ENCODE measurements at places on chromosomes 11 and 22.

DNA sequence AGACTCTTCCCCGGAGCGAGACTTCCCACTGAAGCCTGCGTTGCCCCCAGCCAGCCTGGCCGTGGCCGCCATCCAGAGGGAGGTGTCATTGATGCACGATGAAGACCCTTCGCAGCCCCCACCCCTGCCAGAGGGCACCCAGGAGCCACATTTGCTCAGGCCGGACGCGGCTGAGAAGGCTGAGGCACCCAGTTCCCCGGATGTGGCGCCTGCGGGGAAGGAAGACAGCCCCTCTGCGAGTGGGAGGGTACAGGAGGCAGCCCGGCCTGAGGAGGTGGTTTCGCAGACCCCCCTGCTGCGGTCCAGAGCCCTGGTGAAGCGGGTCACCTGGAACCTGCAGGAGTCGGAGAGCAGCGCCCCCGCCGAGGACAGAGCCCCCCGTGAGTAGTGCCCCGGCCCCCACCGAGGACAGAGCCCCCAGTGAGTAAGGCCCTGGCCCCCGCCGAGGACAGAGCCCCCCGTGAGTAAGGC is 6.4 kb downstream of the IRF7 start:
- DNase-seq = no peak

DNA sequence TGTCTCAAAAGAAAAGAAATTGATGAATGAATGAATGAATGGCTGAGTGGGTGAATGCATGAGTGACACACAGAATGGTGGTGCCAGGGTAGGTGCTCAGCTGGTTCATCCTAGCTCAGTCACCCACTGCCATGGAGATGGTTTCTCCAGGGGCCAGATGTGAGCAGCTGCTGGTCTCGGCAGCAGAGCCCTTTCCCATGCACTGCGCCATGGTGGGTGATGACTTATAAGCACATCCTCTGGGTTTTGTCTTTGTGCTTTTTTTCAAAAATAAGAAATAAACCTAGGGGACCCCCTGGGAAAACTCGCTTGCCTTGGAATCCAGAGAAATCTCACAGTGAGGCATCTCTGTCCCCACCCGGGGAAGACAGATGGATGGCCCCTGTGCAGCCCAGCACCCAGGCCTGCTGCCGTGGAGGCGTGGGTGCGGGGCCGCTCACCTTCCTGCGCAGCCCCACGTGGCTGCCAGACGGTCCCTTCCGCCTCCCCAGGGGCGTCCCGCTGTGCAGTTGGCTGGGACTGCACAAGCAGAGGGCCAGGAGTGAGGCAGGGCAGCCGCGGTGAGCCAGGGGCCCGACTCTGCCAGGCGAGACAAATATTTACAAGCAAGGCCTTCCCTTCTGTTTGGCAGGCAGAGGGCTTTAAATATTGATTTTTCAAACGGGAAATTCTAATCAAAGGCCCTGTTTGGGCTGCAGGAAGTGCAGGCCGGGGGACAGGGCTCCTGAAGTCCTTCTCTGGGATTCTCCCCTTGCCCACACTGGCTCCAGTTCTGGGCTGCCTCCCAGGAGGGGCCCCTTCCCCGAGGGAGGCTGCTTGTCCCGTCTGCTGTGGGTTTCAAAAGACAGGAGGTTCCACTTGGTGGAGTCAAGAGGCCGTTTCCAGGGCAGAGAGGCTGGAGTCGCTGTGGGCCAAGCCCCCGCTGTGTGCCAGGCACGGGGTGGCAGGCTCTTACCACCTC is 24.3 kb downstream of the MPPED1 start:
- DNase-seq = no peak

GRCh38 chr11:206526-207207 is 532 bp downstream of the BET1L start:
- peak; percentile 44 for DNase-seq

DNA sequence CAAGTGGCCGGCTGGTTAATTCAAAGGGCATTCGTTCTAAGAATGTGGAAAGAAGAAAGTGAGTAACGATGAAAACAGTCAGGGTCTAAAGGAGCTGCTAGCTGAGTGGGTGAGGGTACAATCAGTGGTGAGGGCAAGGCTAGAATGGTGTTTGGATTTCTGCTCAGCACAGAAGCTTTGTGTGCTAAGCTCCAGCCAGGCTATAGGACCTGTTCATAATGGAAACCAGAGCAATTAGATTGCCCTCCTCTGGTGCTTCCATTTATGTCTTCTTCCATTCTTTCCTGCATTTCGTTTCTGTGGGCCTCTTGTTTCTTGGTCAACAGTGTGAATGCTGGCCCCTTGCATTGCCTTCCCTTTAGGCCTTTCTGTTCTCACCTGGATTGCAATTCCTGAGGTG is 572.9 kb upstream of the CHORDC1 start:
- no peak for DNase-seq

DNA sequence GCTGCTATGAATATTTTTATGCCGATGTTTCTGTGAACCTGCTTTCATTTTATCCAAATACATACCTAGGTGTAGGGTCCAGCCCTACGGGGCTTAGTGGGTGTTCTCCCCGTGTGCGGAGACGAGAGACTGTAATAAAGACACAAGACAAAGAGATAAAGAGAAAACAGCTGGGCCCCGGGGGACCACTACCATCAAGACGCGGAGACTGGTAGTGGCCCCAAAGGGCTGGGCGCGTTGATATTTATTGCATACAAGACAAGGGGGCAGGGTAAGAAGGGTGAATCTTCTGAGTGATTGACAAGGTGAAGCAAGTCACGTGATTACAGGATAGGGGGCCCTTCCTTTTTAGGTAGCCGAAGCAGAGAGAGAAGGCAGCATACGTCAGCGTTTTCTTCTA is 920.1 kb downstream of the BRD1 start:
- no peak for DNase-seq

DNA sequence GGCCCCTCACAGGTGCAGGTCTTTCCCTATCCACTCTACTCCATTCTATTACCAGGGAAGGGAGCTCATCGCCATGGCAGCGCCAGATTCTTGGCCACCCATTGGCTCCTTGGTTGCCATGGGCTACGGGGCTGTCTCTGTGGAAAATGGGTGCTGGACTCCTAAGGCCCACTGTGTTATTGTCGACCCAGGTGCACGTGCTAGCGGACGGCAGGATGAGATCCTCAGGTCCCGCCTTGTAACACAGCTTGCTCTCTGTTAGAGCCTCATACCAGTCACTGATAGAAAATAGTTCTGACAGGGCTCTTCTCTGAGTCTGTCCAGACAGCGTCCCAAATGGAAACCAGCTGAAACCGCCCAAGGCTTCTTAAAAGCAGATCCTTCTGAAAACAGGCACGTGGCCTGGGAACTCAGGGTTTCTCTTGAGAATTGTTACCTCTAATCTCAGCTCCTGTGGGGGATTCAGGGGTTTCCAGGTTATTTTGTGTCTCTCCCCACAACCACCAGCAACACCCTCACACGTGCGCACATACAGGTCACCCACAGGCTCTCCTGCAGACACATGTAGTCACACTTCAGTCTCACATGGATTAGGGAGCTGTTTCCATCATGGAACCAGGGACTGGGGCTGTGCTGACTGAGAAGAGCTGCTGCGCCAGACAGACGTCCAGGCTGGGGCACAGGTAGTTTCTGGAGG is 1.5 kb downstream of the TUB start:
- no peak for DNase-seq

GRCh38 chr11:2686360-2687222 is 13.2 kb downstream of the KCNQ1OT1 start:
- no peak for DNase-seq

DNA sequence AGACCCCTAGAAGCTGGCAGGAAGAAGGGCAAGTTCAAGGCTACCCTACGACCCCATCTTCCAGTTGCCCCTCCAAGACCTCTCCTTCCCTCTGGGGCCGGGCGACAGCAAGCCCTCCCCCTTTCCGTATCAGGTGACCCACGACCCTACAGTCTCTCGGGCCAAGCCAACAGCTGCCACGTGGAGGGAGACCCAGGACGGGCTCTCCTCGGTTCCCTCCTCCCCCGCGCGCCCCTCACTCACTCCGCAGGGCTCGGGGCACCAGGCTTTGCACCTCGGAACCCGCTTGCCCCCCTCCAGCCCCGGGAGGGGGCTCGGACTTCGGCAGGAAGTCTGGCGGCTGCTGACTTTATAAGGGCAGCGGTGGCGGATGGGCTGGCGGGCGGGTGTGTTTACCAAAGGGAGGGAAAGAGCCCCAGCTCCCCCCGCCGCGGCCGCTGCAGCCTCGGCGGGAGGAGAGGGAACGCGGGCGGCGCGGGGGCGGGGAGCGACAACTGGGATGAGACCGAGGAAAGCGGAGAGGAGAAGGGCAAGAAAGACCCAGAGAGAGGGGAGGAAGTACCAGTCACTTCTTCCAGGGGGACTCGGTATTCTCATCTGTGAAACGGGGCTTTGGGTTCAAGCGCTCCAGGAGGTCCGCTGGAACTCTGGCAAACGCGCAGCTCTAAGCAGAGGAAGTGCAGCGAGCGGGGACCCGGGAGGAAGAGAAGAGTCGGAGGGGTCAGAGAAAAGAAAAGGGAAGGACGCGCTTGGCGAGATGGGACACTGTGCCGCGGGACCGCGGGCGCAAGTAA is 767 bp downstream of the SLC43A1 start:
- DNase-seq = peak; percentile 76

- peak; percentile 95 for DNase-seq
Measured at GRCh38 chr22:49934891-49935557, 16.6 kb downstream of the CRELD2 start.

GRCh38 chr22:36256478-36256877 is 3.5 kb downstream of the APOL1 start:
- no peak for DNase-seq

- no peak for DNase-seq
Measured at GRCh38 chr22:19548964-19549363, 24.8 kb upstream of the CLDN5 start.

DNA sequence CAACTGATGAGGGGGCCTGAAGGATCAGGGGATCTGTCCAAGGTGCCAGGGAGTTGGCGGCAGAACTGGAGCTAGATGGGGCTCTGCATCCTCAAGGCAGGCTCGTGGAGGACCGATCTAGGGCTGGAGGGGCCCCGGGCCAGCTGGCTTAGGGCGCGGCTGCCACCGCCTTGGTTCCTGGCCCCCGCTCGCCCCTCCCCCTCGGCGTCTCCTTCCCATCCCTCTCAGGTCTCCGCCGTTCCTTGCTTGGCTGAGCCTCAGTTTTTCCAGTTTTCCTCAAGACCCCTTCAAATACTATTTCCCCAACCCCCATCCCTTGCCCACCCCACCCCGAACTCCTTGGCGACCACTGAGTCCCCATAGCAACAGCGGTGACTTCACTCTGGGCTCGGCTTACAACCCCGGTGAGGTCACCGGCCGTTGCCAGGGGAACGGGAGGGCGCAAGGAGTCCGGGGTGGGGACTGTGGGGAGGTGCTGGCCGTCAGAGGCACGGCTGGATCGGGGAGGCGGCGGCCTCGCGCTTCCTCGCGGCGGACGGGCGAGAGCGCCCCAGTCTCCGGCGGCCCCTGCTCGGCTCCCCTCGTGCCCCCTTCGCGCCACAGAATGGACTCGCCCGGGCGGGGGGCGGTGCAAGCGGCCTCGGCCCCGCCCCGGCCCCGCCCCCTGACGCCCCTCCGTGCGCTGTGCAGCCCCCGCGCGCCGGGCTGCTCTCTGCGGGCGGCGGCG is 7.5 kb downstream of the FREY1 start:
- DNase-seq = peak; percentile 81

GRCh38 chr11:45860764-45861510 is 13.7 kb downstream of the CRY2 start:
- no peak for DNase-seq

DNA sequence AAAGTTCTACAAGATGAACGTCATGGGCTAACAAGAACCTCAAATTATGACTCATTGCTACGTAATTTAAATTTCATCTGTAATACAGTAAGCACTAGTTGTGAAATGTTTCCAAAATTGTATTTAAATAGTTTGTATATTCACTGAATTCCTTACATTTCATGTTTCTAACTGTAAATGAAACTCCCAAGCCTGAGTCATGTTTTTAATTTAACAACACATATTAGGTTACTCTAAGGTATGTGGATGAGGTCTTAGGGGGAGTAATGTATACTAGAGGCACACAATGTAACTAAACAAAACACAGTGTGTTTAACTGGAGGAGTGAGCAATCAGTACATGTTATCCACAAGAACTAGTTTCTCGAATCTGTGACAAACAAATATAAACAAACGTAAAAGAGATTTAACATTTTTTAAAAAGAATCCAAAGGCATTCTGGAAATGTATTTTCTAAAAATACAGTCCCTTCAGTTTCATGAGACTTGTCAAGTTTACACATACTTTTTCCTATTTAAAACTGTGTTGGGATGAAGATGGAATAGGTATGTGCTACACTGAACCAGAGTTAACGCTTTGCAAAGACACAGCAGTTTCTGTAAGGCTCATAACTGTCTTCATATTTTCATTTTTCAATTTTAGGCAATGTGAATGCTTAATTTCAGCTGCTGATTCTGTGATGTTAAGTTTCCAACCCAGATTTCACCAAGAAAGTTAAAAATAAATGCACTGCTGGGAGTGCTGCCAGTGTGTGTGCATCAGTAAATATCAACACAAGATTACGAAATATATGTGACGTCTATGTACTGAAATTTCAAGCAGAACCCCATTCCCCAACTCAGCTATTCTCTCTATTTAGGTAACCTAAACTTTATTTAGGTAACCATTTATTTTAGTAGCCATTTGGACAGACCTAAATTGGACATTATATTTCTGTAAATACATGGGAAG is 52.6 kb downstream of the PITPNB start:
- DNase-seq = no peak

- no peak for DNase-seq
Measured at GRCh38 chr11:57219021-57219627, 17.9 kb downstream of the APLNR start.

- DNase-seq = no peak
Measured at GRCh38 chr11:64734811-64735724, 8.9 kb downstream of the RASGRP2 start.

All from activated T-cell treated with anti-CD3 and anti-CD28 coated beads, Interleukin-2, amount 50 U/mL, for 48 hours (primary cell).